Head of caudate nucleus (tissue), 42 donors: ENCODE measurements at places on chromosomes 7 and 10.
A peak's percentile ranks its signal among the peaks of the same experiment; 100 is the strongest.

- DNase-seq = no peak
Measured at GRCh38 chr10:120586471-120586872, 129.4 kb downstream of the PLPP4 start.

- peak; percentile 47 for DNase-seq
Measured at GRCh38 chr7:117157241-117158209, 165.3 kb downstream of the WNT2 start.

DNA sequence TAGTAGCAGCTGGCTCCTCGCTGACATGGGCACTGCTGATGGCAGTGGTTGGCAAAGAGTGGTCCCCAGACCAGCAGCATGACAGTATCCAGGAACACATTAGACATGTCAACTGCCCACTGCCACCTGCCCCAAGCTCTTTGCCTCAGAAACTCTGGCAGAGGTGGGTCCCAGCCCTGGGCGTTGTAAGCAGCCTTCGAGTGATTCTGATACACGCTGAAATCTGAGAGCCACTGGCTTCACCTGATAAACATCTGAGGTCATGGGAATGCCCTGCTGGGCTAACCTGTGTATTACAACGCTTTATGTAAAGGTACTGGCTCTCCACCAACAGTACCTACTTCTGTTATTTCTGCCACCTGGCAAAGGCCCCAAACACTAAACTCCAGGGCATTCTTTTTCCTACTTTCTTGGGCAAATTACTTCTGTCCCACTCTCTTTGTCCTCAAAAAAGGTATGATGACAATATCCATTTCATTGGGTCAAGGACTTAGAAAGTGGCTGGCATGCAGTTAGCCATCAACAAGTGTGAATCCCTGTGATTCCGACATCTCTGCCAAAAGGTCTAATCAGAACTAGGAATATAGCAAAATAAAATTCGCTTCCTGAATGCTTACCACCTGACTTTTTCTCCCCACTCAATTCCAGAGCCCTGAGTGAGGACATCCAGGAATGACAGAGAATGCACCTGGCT, 9.2 kb downstream of the SGMS1 start:
- DNase-seq = no peak

- DNase-seq = no peak
Measured at GRCh38 chr7:29035044-29035740, 77.1 kb upstream of the TRIL start.

GRCh38 chr7:90706072-90706716, 110.1 kb downstream of the CDK14 start:
- DNase-seq = no peak

- DNase-seq = peak; percentile 11
Measured at GRCh38 chr10:103967448-103968071, 620 bp downstream of the SLK start.
